AG09319 (cell line): ENCODE measurements at places on chromosomes 2 and 18.

- DNase-seq: no peak
Measured at GRCh38 chr2:127146820-127147502, 40.0 kb upstream of the BIN1 start.

GRCh38 chr2:49582946-49583345, 428.6 kb upstream of the FSHR start:
- no peak for DNase-seq

GRCh38 chr2:189702071-189702470, 27.6 kb downstream of the ANKAR start:
- no peak for DNase-seq

DNA sequence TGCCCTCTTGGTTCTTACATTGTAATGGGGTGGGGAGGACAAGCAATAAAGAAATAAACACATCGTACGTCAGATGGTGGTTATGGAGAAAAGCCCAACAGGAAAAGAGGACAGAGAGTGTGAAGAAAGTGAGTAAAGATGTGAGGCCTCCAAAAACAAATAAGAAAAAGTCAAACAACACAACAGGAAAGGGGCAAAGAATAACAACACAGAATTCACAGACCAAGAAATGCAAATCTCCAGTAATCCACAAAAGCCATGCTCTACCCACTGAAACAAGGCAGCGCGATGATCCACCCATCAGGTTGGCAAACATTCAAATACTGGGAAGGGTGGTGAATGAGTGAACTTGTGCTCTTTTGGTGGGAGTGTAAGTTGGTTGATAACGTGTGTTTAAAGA, 16.7 kb upstream of the DUSP2 start:
- no peak for DNase-seq

- no peak for DNase-seq
Measured at GRCh38 chr2:226792155-226792881, 7.3 kb downstream of the IRS1 start.

DNA sequence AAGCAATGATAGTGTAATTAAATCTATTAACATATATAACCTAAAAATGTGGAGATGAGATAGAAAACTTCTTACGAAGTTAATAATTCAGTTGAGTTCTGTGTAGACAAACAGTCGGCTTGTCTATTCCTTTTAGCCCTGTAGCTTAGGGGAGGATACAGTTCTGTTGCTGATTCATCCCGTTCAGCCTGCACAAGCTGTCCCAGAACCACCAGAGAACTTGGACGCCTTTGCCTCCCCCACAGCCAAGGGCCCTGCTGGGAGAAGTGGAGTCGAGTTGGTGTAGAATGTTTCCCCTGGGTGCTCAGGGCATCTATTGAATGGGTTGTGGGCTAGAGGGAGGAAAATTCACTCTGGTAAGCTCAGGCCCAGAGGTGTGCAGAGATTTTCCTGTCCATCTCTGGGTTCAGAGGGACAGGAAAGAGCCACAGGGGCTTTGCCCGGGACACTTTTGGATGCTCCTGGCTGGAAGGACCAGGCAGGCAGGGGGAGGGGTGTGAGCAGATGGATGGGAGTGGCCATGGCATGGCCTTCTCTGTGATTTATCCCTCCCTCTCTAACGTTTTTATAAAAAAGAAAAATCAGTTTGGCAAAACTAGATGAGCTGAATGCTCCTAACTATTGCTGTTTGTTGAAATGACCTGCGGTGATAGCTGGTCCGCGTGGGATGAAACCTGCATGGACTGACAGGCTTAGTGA, 42.8 kb upstream of the GALR1 start:
- DNase-seq: no peak

DNA sequence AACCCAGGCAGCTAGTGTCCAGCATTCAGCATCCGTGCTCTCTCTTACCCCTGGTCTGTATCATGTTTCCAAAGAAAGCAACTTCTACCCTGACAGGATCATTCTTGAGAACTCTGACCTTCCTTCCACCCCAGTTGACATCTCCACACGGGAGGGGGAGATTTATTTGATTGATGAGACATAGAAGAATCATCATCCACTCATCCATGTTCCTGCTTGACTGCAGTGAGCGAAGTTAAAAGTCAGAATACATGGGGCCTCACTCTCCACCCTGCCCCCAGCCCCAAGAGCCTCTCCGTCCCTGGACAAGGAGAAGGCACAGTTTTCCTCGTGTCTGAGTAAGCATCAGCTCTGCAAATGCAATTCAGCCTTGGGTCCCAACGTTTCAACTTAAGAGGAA, 356.0 kb upstream of the TNP1 start:
- DNase-seq: no peak

DNA sequence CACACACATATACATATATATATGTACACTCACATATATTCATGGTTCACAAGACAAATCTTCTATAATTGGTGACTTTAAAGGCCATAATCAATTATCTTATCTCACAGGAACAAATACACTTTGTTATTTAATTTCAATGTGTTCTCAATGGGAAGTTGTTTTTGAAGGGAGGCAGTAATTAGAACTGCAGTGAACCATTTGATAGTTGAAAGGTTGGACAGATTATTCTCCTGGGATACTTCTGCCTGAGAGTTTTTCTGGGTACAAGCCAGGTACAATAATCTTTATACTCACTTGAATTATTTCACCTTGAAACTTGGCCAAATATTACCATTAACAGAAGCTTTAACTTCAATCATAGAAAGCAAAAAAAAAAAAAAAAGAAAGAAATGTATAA, 546.6 kb upstream of the LRRTM4 start:
- no peak for DNase-seq

DNA sequence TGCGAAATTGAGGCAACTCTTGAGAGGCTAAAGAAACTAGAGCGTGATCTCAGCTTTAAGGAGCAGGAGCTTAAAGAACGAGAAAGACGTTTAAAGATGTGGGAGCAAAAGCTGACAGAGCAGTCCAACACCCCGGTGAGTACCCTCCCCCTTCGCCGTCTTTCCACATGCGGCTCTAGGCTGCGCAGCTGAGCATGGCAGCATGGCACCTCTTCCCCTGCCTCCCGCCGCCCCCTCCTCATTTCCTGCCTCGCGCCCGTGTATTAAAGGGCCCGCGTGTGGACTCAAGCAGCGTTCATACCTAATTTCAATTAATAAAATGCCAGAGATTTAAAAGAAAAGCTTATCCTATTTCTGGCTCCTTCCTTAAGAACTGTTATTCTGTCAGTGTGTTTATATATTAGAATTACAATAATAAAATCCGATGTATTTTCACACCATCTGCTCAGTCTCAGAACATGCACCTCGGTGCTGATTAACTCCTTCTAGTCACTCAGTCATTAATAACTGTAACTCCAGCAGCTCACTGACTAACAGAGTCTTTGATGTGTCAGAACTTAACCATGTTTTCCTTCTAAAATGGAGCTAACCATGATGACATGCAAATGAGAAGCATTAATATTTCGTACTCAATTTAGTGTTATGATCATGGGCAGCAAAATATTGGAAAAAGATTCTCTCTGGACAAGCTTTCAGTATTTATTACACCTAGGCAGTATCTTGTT, 137.4 kb upstream of the CDCA7 start:
- no peak for DNase-seq

- no peak for DNase-seq
Measured at GRCh38 chr2:38528008-38528442, 74.7 kb downstream of the HNRNPLL start.

DNA sequence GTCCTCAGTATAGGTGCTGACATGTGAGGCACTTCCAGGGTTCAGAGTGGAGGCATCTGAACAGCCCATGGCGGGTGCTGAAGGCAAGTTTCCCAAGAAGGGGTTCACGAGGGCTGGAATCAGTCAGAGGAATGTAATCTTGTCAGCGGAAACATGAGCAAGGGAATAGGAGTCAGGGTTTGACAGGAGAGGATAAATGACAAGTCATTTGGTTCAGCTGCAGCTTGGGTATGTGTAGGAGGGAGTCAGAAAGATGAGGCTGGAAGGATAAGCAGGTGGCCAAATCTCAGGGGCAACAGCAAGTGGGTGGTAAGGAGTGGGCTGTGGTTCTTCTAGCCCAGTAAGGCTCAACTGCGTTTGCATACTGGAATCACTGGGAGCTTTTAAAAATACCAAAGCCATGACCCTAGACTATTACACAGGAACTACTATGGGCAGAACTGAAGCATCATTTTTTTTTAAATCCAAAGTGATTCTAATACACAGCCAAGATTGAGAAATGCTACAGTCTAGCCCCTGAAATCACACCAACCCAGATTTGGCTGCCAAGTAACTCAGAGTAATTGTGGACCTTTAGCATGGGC, 41.8 kb upstream of the NAB1 start:
- no peak for DNase-seq

GRCh38 chr2:169765523-169765922, 31.9 kb downstream of the KLHL23 start:
- DNase-seq: no peak

- peak; percentile 39 for DNase-seq
Measured at GRCh38 chr18:67425672-67426071, 90.8 kb downstream of the DSEL start.

GRCh38 chr18:58556331-58557007, 72.4 kb downstream of the ALPK2 start:
- DNase-seq: no peak

- no peak for DNase-seq
Measured at GRCh38 chr2:238921681-238922319, 73.9 kb downstream of the TWIST2 start.

GRCh38 chr2:109533823-109534222, 79.9 kb downstream of the SEPTIN10 start:
- DNase-seq: no peak

GRCh38 chr2:25074826-25075225, 33.0 kb downstream of the EFR3B start:
- no peak for DNase-seq

- DNase-seq: no peak
Measured at GRCh38 chr2:85761512-85761944, 7.7 kb downstream of the ATOH8 start.

DNA sequence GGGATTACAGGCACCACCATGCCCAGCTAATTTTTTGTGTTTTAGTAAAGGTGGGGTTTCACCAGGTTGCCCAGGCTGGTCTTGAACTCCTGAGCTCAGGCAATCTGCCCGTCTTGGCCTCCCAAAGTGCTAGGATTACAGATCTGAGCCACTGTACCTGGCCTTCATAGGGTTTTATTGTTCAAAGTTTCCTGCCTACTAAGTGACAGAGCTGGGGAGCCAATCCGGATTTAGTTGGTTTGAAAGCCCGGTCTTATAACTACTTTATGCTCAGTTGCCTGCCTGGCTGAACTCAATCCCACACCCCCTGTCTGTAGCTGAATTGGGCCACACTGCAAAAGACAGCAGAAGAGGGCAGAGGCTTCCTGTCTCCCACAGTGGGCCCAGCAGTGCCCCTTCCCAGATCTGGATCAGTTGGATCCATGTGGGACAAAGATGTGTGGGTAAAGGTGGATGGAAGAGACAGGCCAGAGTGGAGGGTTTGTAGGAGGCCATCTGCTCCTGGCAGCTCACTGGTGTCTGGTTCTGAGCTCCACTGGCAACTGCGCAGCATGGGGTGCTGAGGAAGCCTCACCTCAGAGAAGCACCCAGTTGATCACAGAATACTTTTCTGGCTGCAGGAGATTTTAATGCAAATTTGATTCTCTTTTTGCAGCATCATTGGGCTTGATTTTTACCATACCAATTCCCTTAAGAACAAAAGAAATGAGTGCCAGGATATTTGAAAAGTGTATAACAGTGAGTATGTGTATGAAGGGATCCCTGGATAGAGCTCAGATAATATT, 144.9 kb downstream of the DDX1 start:
- DNase-seq: no peak

DNA sequence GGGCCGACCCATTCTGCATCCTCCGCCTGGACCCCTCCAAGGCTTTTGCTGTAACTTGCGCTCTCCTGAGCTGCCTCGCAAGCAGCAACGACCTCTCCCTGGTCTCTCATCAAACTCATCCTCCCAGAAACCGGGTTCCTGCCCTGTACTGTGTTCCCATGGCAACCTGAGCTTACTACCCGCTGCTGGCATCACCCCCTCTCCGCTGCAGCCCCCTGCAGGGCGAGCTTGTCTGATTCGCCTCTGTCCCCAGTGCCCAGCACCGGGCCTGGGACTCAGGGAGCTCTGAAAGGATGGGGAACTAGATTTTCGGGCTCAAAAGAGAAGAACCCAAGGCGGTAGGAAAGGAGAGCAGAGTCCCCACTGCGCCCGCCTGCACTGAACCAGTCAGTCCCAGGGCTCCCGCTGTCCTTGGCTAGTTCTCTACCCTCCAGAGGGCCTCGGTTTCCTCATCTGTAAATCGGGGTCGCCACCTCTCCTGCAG, 463 bp downstream of the HS1BP3 start:
- DNase-seq: no peak

DNA sequence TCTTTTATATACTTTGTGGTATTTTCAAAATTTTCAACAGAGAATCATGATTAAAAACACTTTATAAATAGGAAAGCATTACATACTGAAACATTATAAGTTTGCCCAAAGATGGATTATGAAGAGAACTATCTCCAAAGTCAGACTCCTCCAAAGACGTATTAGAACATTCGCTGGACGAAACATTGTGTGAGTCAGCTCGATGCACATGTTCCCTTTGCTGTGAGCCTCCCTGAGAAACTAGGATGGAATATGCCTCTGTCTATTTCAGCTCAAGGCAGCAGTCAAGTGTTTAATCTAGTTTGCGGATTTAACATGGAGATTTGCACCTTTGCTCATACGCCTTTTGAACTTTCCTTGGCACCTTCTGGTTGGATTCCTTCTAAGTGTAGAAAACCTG, 92.2 kb upstream of the NCKAP5 start:
- DNase-seq: no peak

DNA sequence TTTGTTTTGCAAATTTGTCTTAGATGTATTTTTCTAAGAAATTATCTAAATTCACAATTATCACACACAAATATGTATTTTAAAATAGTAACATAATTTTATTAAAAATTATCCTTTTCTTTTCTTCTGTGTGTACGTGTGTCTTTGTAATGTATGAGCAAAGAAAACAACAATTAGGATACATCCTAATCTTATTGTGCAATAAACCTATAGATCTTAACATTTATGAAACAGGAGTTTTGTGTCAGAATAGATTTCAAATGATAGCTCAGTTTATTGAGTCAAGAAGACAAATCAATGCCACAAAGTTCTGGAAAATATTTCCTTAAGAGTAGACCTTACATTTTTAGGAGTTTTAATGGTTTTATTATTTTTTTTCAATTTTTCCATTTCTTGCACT, 212.2 kb downstream of the KCNJ3 start:
- DNase-seq: no peak

DNA sequence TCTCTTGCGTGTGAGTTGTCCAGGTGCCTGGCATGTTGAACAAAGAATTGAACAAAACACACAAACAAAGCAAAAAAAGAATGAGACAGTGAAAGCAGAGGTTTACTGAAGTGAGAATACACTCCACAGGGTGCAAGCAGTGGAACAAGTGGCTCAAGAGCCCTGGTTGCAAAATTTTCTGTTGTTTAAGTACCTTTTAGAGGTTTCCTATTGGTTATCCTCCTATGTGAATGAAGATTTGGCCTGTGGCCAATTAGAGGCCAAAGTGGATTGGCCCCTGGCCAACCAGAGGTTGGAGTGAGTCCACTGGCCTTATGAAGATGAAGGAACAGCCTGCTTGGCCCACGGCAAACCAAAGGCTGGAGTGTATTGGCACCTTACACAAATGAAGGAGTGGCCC, 1188.5 kb upstream of the NRXN1 start:
- DNase-seq: no peak
